Stimulated activated CD8-positive, alpha-beta memory T cell treated with anti-CD3 and anti-CD28 coated beads, Interleukin-7, amount 100 ng/mL, for 4 hours (primary cell): ENCODE measurements at places on chromosomes 4 and X.

GRCh38 chr4:156146571-156146970, 192.9 kb upstream of the CTSO start:
- no peak for DNase-seq

DNA sequence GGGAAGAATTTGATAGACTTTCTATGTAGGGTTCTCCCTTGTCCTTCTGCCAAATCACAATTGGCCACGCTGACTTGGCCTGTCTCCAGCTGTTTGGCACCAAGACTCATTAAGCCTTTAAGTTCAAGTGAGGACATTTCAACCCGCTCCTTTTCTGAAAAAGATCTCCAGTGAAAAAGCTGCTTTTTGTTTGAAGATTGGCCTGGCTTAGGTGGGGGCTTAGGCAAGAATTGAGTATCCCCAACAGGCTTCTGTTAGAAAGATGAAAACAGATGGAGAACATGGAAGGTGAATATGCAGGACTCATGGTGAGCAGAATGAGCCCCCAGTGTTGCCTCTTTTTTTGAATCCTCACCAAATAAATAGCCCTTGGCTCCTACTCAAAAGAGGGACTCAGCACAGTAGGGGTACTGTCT, 28.5 kb upstream of the LIMCH1 start:
- no peak for DNase-seq

DNA sequence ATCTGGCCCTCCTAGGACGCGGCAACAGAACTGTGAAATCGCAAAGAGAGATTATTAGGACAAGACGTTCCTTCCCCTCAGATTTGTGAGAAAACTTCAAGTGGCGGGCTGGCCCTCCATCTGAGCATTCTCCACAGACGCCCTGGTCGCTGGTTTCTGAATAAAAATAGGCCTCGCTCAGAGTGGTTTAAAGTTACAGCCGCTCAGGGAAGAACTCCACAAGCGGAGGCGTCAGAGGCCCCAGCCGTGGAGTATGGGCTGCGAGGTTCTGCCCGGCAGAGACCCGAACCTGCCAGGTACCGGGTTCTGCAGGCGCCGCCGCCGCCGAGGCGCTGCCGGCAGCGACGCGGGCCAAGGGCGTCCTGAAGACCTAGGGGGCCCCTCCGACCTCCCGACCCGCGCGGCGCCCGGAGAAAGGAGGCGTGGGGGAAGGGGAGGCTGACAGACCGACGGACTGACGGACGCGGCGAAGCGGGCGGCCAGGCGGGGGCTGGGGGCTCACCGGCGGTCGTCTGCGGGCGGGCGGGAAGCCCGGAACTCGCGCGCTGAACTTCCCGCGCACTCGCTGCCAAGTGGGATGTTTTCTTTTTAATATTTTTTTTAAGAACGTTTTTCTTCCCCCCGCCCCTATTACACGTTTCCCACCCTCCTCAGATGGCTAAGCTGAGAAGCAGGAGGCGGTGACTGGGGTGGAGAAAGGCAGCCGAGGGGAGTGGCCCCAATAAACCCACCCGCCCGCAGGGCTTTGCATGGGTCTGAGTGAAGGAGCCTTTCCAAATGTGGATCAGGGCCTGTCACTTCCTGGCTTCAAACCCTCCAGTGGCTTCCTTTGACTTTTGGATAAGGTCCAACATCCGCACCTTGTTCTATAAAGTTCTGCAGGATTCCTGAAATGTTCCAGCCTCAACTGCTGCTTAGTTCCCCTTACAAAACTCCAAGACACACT, at the start of gene PABPC4L:
TSS of gene PABPC4L (minus strand) at position 574 of the 946 bp plus-strand sequence. CDS start 770 bp downstream, outside the sequence.
- DNase-seq, result no peak

DNA sequence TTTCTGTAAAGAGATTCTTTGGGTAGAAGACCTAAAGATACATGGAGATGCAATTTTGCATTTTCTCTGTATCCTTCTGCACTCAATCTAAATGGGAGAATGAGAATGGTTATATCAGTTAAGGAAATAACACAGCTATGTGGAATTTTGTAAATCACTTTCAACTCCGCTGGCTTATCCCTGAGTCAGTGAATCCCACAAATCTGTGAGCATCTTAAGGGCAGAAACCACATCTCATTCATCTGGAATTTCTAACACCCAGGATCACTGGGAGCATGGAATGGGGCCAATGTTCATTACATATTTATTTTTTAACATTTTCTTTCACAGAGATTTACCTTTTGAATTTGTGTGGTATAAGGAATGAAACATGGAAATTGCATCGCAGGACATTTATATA, 167.8 kb downstream of the CFAP47 start:
- no peak for DNase-seq

GRCh38 chr4:12729384-12729783, 754.8 kb downstream of the RAB28 start:
- no peak for DNase-seq

- DNase-seq, result no peak
Measured at GRCh38 chrX:42933187-42933586, 155.2 kb upstream of the PPP1R2C start.

- no peak for DNase-seq
Measured at GRCh38 chr4:7890635-7891393, 48.8 kb downstream of the AFAP1 start.

- no peak for DNase-seq
Measured at GRCh38 chr4:102008711-102009110, 218.2 kb downstream of the BANK1 start.

- DNase-seq, result no peak
Measured at GRCh38 chrX:7889680-7890079, 37.5 kb downstream of the PNPLA4 start.

DNA sequence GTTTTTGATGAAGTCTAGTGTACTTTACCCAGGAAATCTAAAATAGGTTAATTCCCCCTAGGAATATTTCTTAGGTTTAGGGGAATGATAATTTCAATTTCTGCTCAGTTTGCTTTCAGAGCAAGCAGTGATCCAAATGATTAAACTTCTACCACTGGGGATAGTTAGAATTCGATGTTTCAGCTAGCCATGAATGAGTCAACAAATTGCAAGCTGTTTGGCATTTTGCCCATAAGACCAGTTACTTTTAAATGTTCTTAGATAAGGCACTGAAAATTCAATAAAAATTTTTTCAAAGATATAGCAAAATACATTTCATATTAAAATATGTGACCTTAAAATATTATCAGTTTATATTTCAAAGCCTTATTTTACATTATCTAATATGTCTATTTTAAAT, 993.6 kb downstream of the ARAP2 start:
- DNase-seq, result no peak

DNA sequence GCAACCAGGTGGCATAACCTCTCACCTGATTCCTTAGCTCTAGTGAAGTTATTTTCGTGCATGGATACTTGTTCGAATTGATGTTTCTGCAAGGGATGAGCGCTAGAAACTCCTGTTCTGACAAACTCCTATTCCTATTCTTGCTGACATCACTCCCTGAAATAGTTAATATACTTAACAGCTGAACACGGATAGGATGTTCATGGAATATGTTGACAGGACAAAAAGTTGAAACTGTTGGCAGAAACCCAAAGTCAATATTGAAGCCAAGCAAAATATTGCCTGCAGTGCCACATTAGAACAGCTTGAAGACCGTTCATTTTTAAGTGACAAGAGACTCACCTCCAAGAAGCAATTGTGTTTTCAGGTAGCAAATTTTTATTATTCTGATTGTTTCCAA, at the start of gene KLKB1:
TSS of gene KLKB1 (plus strand) at position 287 of the 400 bp plus-strand sequence. CDS start 689 bp downstream, outside the sequence.
- DNase-seq, result no peak

GRCh38 chr4:172871381-172871780, 297.2 kb upstream of the GALNT7 start:
- no peak for DNase-seq

- no peak for DNase-seq
Measured at GRCh38 chrX:49845701-49846403, 16.7 kb downstream of the PAGE4 start.

DNA sequence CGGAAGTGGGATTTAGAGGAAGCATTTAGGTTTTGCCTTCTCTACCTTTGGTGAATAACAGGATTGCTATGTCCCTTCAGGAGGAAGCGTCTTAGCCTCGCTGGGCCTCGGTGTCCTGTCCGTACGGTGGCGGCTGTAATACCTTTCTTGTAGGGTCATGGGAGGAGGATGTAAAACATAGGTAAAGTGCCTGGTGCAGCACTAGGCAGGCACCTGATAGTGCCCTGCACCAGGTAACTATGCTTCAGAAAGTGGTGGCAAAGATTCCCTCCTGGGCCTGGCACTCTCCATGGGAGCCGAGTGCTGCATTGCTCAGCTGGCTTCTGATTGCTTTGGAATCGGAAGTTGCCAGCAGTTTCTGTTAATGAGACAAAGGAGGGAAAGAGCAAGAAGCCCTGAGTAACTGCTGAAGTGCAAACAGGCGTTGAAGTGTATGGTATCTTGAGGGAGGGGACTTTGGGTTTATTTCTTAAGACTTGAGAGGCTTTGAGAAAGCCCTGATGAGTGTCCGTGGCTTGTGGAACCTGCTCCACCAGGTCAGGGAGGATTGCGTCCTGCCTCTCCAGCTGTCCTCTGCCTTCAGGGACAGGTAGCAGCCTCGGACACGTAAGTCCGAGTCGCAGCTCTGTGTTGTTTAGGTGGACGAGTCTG, 45.8 kb downstream of the TBC1D14 start:
- DNase-seq, result no peak

- DNase-seq, result no peak
Measured at GRCh38 chr4:8602686-8603430, 10.3 kb downstream of the CPZ start.

DNA sequence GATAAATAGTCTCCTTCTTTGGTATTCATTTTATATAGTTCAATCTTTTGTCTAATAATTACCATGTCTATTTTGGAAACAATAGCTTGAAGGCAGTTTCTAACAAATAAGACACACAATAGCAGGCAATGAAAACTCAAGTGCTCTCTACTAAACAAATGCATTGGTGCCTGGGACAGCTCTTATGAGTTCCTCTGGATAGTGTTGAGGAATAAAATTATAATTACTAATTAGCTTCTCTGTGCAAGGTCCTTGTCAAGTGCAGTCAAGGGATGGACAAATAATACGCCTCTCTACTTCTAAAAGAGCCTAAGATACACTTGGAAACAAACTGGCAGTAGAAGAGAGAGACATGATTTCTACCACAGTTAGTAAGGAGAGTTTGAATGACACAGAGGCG, 229.0 kb upstream of the GLRA2 start:
- DNase-seq, result no peak
